ENCODE measurements at places on chromosomes 6 and 20.

DNA sequence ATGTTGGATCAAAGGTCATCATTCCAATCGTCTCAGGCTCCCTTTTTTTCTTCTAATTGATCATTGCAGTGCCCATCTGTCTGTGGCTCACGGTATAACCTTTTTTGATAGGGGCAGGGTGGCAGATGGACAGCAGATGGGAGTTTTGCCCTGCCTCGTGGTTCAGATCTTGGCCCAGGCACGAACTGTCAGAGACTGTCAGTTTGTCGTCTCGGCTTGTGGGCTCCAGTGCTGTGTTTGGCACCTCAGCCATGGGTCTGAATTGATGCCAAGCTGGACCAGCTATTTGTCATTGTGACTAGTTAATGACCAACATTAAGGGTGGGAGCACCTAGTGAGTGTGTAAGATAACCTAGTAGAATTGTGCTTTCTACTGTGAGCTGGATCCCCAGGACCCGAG is 197.6 kb downstream of the PRL start:
- no peak for DNase-seq

GRCh38 chr6:154448448-154449096 is 61.9 kb downstream of the CNKSR3 start:
- DNase-seq: peak; percentile 30

- no peak for DNase-seq
Observed at GRCh38 chr6:113560376-113560775, 296.8 kb upstream of the MARCKS start.

GRCh38 chr20:37414224-37415035 is 68.5 kb downstream of the SRC start:
- DNase-seq: peak; percentile 48

DNA sequence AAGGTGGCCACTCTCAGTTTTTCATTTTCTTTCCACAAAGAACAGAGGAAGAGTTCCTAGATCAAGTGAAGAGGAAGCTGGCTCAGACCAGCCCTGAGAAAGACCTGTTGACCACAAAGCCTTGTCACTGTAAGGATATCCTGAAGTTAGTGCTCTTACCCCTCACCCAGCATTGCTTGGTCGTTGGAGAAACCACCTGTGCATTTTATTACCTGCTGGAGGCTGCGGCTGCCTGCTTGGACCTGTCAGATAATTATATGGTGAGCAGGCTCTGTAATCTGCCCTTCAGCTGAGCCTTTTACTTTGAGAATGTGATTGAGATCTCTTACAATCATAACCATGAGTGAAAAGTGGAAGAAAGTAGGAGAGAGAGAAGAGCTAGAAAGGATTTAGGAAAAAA is 21.9 kb downstream of the TREML1 start:
- DNase-seq: no peak

- DNase-seq: no peak
Observed at GRCh38 chr20:37236462-37236861, 25.2 kb downstream of the GHRH start.

DNA sequence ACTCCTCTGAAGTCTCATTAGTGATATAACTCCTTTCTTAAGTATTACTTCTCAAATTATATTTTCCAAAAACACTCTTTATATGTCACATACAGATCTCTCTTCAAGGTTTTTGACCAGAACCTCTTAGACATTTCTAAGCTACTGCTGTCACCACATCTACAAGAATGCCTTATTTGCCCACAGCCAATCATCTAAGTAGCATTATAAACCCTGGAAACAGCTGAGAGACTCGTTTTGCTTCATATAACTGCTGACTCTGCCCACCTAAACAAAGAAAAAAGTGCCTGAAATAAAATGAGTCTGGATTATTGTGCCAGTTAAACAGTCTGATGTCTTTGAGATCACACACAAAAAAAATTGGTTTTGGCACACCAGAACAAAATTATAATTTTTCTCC is 165.9 kb downstream of the COL9A1 start:
- DNase-seq: no peak

GRCh38 chr20:64011366-64011779 is 24.6 kb upstream of the C20orf204 start:
- DNase-seq: no peak

DNA sequence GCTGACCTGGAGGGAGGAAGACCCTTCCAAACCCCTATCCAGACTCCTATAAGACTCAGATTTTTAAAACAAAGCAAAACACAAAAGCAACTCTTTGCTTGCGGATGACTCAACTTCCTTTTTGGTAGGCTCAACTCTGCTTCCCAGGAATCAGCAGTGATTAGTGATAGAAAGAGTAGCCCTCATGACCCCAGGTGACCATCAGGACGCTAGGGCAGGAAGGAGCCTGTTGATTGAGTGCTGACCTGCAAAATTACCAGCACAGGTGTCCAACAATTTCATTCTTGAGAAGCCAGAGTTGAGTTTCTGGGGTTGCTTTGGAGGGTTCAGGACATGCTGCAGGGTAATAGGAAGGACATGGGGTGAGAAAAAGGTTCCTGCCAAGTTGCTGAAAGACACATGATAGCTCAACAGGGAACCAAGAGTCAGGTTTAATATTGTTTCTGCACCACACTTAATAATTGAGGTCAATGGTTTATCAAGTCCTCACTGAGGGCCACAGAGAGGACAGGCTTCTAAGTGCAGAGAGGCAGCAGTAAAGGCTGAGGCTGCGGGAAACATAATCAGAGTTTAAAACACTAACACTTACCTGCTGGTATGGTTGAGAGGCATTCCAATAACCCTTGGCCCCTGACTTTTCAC is 67.4 kb upstream of the BMP2 start:
- DNase-seq: no peak

- DNase-seq: no peak
Observed at GRCh38 chr20:41837669-41838224, 219.6 kb upstream of the CHD6 start.

- DNase-seq: no peak
Observed at GRCh38 chr6:24357336-24358218, at the start of gene DCDC2. Gene DCDC2, minus strand, starts transcription at chr6:24358059. Its CDS starts 309 bp downstream, at chr6:24357750.

- DNase-seq: no peak
Observed at GRCh38 chr6:90216072-90216977, 80.3 kb downstream of the BACH2 start.

- no peak for DNase-seq
Observed at GRCh38 chr6:12355354-12355753, 65.2 kb downstream of the EDN1 start.

DNA sequence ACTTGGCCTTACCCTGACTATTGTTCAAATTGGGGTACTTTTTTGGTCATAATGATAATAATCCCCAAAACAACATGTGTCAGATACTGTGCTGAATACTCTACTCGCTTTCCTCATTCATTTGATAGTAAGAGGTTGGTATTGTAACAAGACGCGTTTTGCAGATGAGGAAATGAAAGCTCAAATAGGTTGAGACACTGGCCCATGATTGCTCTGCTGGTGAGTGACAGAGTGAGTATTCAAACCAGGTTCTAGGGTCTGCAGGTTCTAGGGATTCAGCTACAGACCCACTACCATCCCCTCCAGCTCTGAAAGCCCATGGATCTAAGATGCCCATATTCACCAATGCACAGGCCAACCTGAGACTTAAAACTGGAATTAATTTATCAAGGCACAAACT is 1.3 kb upstream of the ENPP4 start:
- DNase-seq: no peak

DNA sequence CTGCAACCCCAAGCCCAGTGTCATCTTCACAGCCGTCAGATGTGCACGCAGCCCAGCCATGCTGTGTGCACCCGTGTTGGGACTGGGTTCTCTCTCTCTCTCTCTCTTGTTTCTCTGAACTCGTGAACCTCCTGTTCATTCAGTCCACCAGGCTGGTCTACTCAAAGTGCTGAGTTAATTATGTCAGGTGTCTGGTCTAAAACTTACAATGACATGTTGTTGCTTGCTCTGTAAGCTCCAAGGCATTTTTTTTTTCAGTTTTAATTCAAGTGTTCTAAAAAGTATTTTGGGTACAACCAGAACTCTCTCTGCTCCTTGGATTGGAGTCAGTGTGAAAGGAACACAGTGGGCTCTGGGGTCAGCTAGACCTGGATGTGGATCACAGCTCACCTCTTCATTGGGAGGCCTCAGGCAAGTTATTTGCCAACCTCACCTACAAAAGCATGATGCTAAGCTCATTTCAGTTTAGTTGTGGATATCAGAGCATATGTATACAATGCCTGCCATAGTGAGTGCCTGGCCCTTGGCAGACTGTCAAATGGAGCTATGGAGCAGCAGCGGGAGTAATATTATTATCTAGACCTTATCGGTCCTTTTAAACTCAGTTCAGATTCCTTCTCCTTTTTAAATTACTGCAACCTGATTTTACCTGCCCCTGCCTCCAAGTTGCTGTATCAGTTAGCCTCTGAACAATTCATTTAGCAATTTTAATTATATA is 59.5 kb downstream of the PLEKHG1 start:
- DNase-seq: peak; percentile 8

DNA sequence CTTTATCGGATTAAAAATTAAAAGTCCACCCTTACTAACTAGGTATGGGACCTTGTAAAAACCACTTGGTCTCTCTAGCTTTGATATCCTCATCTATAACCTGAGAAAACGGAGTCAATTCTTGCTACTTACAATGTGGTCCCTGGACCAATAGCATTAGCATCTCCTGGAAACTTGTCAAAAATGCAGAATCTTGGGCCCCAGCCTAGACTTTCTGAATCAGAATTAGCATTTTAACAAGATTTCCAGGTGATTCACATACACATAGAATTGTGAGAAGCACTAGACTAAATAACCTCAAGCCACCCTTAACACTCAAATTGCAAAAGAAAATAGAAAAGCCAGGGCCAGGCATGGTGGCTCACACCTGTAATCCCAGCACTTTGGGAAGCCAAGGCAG is 96.6 kb downstream of the RNGTT start:
- DNase-seq: no peak

DNA sequence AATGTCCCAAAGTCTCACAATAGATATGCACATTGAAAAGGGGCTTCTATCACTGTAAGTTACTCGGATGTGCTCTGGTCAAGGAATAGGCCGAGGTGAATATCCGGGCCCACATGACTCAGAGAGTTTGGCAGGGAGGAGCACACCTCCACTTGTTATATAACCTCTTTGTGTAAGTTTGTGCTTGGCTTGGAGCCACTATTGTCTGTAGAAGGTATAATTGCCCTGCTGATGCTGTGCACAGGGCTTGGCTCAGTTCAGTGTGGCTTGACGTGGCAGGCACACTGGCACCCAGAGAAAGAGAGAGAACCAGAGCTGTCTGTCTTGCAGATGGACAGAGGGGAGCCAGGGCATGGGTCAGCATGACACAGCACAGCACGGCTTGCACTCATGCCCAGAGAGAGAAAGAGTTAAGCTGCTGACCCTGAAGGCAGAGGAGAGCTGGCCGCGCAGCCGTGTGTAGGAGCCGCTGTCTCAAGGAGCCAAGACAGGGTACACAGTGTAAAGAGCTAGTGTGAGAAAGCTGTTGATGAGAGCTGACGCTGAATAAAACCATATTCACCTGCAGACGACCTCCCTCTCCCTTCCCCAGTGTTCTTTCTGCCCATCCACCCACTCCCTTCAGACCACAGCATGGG is 482.5 kb downstream of the C6orf118 start:
- no peak for DNase-seq

- no peak for DNase-seq
Observed at GRCh38 chr20:16292226-16292880, 280.9 kb downstream of the KIF16B start.

DNA sequence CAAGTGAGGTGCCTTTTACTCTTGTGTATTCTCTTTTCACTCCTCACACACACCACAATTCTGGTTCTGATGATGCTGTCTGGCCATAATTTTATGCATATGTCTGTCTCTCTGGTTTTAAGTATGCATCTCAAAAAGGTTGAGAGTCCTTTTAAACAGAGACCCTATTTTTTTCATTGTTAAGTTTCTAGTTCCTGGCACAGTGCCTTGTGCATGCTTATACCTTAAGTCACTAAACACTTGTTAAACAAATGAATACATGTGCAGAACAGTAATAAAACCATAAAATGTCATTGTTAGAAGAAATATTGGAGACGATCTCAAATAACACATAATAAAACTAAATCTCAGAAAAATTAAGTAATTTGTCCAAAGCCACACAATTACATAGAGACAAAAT is 7.9 kb downstream of the ROS1 start:
- DNase-seq: no peak

DNA sequence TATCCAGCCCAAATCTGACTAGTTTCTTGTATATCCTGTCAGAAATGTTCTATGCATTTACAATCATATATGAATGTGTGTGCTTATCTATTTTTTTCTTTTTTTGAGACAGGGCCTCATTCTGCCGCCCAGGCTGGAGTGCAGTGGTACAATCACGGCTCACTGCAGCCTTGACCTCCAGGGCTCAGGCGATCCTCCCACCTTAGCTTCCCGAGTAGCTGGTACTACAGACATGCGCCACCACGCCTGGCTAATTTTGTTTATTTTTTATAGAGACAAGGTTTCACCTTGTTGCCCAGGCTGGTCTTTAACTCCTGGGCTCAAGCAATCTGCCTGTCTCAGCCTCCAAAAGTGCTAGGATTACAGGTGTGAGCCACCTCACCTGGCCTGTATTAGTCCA is 3.0 kb upstream of the RAB44 start:
- DNase-seq: no peak

- DNase-seq: no peak
Observed at GRCh38 chr6:92568541-92568940, 850.8 kb downstream of the EPHA7 start.

DNA sequence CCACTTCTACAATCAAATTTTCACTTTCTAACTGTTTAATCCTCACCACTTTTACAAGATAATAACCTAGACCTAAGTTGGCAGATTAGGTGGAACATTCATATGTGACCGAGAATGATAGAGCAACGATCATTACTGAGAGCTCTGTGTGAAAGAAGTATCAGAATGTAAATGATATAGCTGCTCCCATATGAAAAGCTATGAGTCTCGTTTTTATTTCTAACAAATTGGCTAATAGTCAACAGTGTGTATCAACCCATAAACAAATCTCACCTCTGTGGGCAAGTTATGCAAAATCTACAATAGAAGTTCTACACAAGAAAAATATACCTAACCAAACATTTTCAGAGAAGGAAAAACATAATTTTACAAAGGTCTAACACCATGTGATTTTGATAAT is 3.7 kb downstream of the LGSN start:
- DNase-seq: no peak

GRCh38 chr6:39224523-39225182 is 4.6 kb downstream of the KCNK5 start:
- DNase-seq: no peak

DNA sequence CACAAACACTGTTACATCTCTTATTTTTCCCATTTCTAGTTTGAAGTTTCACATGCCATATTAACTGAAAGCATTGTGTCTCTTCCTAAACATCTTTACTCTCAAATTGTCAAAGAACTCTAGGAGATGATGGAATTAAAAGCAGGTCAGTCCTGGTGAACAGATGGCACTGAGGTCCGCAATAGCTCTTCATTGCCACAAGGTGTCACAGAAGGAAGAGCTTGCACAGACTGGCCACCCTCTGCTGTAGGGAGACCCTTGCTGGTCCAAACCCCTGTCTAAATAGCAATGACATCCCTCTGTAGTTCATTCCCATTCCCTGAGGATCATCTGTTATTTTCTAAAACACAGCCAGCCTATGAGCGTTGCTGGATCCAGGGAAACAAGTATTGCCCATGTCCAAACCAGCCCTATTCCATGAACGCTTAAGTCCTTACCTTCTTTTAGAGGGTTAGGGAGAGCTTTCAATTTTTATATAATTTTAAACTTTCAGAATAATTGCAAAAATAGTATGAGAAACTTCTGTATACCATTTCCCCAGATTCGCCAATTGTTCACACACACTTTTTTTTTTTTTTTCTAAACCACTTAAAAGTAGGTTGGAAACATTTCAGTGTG is 10.1 kb upstream of the HDAC2 start:
- no peak for DNase-seq
